AML-193 (cell line): ENCODE measurements at places on chromosomes 4 and X.

GRCh38 chr4:109026588-109026987 lies 263.7 kb upstream of the ETNPPL start:
- DNase-seq = no peak

GRCh38 chr4:57875829-57876392 lies 765.7 kb upstream of the IGFBP7 start:
- DNase-seq = no peak

GRCh38 chrX:40005292-40006011 lies 92.3 kb downstream of the BCOR start:
- no peak for DNase-seq

- no peak for DNase-seq
Measured at GRCh38 chrX:2484721-2485648, 15.8 kb downstream of the DHRSX start.

DNA sequence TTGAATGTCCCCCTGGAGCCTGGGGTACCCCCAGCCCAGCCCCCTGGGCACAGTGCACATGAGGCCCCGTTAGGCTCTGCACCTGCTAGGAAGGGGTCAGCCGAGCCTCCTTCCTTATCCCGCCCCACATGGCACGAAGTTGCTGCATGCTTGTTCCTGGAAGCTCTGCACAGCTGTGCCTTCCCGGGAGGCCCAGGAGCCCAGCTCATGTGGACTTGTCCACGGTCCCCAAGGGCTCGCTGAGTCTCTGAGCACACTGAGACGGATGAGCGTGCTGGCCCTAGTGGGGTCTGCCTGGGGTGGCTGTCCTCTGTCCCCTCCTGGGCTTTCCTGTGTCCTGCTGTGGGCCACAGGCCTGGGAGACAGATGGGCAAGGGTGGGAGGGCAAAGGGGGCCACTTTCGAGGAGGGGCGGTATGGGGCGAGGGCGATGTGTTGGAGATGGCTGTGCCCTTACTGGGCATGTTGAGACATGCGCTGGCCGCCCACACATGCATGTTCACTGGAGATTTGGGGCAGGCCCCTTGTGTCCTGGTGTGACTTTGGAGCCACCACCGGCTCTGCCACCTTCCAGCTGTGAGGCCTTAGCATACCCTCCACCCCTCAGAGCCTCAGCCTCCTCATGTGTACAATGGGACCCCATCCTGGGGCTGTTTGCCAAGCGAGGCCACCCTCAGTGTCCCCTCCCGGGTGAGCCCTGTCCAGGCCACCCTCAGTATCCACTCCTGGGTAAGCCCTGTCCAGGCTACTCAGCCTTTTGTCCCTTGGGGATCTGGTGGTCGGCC lies 237.6 kb downstream of the AFAP1 start:
- no peak for DNase-seq

DNA sequence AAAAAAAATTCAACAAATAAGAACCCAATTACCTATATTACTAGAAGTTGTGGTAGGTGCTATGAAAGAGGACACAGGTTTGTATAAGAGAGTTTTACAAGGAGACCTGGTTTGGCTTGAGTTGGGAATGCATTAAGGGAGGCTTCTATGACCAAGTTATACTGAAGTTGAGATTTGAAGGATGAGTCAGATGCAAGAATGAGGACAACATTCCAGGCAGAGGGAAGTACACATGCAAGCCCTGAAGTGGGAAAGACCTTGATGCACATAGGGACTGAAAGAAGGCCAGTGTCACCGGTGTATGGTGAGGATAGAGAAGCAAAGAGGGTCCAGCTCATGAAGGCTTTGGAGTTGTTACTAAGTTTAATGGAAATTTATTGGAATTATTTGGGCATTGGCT lies 52.2 kb downstream of the ANK2 start:
- DNase-seq = no peak

GRCh38 chrX:104315555-104315954 lies 60.8 kb upstream of the ESX1 start:
- DNase-seq = no peak

- DNase-seq = no peak
Measured at GRCh38 chr4:154472858-154473257, 18.7 kb downstream of the DCHS2 start.

DNA sequence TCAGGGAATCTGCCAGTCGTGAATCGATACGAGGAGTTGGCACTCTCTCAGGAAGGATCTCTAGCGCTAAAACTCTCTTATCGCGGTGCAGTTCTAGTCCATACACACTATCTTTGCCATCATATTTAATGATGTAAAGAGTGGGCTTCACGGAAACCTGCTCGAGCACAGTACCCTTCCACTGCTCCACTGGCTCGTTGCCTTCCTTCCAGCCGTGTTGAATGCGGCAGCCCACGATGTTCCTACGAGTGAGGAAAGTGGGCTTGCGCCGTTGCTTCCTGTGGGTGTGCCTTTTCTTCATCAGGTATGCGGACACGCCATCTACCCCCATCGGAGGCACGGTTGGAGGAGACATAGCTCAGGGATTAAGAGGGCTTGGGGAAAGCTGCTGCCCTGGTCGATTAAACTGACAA lies 661 bp downstream of the SPIN4 start:
- DNase-seq = no peak

DNA sequence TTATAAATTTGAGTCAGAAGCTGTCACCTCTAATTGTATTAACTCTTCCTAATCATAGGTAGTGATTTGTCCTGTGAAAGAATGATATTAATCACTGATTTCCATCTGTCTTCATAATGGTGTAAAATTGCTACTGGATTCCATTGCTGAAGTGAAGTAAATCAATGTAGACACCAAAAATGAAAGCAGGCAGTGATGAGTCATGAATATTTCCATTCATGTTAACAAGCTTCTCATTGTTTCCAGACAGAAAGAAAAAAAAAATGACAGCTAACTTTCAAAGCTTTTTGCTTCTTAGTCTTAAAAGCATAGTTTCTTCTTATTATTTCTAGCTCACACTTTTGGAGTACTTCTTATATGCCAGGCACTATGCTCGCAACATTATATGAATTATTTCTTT lies 21.5 kb downstream of the FAM114A1 start:
- DNase-seq = no peak

DNA sequence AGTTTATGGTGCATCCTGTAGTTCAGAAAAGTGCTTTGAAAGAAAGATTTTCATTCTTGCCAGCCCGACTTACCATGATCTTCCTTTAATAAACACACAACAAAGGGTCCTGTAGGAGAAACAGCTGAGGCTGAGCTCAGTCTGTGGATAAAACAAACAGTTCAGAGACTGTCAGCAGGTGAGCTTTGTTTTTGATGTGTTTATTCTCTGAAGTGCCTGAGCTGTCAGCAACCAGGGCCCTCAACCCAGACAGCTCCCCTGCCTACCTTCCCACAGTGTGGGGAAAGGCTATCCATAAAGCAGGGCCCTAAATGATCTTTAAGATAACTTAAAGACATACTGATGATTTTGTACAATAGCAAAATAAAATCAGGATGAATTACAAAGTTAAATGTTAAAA lies 459.2 kb upstream of the GALNT7 start:
- no peak for DNase-seq

- no peak for DNase-seq
Measured at GRCh38 chrX:40145001-40145922, 47.5 kb upstream of the BCOR start.

DNA sequence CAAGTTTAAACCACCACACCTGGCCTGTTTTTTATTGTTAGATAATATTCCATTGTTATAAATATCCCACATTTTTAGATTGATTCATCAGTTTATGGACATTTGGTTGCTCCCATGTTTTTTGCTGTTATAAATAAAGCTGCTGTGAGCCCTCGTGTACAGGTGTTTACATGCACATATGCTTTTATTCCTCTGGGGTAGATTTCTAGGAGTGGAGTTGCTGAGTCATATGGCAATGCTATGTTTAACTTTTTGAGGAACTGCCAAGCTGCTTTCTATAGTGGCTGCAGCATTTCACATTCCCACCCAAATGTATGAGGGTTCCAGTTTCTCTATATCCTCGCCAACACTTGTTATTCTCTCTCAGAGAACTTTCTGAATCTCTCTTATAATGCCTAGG lies 90.5 kb downstream of the TBL1X start:
- DNase-seq = no peak

DNA sequence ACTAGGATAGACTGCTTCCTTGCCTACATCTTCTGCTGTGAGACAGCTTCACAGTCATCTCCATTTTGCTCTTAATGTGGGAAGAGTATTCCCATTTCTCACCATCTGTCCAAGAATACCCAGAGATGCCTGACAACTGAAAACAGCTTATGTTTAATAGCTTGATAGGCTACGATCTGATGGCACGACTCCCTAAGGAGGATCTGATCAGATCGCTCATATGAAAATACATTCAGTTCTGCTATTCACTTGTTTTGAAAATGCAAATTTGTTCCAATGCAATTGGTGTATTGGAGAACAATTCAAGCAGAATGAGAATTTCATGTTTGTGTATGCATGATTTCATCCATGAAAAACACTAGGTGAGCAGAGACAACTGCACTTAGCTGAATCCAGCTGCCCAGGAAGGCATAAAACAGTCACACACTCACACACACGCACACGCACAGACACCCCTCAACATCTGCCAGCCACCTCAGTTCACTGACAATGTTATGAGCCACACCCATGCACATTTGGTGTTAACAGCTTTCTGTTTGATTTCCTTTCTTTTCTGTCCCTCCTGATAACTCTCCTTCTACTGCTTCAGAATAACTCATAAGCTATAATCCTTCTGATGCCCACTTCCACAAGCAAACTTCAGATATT lies 29.6 kb downstream of the TRIML1 start:
- no peak for DNase-seq

- DNase-seq = no peak
Measured at GRCh38 chr4:54493862-54494261, 163.9 kb upstream of the KIT start.
